NCI-H1417 (cell line): ENCODE measurements at places on chromosomes 5 and 9.

DNA sequence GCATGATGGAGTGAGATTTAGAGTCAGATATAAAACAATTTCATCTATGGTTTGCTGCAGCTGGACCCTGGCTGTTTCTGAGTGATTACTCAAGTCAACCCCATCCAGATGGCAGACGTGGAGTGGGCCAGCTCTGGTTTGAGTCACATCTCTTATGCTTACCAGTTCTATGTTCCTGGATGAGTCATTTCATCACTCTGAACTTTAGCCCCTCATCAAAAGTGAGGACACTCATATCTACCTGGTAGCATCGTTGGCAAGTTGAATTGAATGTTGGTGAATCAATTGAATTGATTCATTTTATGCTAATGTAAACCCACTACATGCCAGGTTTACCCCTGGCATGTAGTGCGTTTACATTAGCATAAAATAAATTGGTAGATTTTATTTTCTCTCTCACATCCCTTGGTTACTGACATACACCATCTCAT, 176.4 kb downstream of the FGF18 start:
- no peak for DNase-seq

DNA sequence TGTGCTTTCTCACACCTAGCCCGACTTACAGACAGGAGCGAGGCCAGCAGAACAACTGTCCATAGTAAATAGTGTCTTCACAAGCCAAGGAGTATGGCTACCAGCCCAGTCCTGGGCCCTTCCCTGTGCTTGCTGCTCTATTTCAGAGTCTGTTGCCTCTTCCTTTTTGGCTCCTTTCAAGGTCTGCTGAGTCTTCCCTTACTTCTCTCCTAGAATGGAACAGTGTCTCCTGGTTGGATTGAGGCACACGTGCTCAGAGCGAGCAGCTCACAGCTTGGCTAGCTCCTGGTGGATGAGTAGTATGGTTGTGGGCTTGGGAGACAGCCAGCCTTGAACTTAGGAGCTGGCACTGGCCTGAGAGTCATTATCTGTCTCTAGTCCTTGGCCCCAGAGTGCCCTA, 72.8 kb downstream of the TLE4 start:
- no peak for DNase-seq

GRCh38 chr5:157076558-157076957, 17.6 kb upstream of the HAVCR1 start:
- DNase-seq, result no peak

GRCh38 chr5:79285833-79286232, 49.9 kb downstream of the JMY start:
- no peak for DNase-seq

GRCh38 chr5:172091956-172092732, 85.7 kb upstream of the FBXW11 start:
- no peak for DNase-seq

GRCh38 chr5:41527201-41527779, 16.9 kb upstream of the PLCXD3 start:
- DNase-seq, result no peak

- DNase-seq, result no peak
These were observed 37.7 kb downstream of the TNC start for GRCh38 chr9:115080242-115080641.

DNA sequence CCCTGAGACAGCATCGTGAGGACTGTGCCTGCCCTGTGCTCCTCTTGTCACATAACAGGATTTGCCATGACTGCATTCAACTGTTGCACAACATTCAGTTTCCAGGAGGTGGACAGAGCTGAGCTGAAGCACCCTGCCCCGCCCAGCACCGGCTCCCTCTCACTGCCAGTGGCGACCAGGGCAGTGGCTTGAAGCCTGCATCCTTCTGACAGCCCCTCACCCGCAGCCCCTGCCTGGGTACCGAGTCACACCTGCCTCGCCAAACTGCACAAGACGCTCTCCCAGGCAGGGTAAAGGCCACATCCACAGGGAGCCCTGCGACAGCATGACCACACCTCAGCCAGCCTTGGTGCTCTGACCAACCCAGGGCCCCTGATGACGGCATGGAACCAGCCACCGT, 59.9 kb upstream of the ZNF354A start:
- no peak for DNase-seq

DNA sequence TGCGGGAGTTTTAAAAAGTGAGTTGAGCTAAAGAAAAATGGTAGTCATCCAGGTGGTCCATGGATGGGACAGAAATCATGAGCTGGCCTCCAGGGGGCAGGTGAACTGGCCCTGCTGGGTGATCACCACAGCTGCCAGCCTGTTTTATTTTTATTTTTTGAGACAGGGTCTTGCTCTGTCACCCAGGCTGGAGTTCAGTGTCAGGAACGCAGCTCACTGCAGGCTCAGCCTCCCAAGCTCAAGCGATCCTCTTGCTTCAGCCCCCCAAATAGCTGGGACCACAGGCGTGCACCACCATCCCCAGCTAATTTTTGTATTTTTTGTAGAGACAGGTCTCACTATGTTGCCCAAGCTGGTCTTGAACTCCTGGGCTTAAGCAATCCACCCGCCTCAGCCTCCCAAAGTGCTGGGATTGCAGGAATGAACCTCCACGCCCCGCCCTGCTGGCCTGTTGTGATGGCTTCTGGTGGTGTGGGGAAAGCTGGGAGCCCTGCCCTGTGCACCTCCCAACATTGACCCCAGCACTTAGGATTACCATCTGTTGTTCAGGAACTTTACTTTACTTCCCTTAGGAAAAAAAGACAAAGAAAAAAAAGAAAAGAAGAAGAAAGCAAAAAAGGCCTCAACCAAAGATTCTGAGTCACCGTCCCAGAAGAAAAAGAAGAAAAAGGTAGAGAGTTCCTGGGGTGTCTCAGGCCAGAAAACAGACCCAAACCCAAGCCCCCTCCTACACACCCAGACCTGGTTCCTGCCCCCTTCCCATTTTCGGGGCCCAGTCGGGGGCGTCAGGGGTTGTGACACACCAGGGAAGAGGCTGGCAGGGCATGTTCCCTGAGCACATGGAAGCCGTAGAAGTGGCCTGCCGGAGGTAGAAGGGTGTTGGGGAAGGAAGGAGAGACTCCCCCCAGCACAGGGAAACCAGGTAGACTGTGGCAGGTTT, 14.7 kb downstream of the CD74 start:
- no peak for DNase-seq

- DNase-seq, result no peak
These were observed 84.9 kb upstream of the MEF2C start for GRCh38 chr5:88967633-88968585.

GRCh38 chr5:112419164-112419985, at the start of gene EPB41L4A:
Gene EPB41L4A (minus strand): TSS chr5:112419277. CDS start chr5:112419039, 238 bp downstream.
- peak; percentile 54 for DNase-seq

DNA sequence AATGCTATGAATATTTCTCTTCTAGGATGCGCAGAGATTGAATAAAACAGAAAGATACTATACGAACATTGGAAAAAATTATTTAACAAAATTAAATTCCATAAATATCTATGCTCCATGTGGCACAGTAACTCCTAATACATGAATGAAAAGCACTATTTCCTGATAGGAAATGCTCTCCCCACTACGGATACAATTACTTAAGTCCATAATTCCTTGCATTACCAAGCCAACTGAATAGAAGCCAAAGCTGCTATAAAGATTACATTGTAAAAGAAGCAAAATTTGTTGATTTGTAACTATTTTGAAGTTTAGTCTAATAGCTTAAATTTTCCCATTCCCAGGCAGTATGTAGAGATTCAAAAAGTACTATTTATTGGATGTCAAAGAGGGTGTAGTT, 61.8 kb upstream of the SNX2 start:
- no peak for DNase-seq
